ENCODE measurements at places on chromosomes 12 and 14. TPM values are rescaled to one million over a fixed set of nuclear protein-coding genes. Genes with fewer than 3 reads are reported as not detected.

DNA sequence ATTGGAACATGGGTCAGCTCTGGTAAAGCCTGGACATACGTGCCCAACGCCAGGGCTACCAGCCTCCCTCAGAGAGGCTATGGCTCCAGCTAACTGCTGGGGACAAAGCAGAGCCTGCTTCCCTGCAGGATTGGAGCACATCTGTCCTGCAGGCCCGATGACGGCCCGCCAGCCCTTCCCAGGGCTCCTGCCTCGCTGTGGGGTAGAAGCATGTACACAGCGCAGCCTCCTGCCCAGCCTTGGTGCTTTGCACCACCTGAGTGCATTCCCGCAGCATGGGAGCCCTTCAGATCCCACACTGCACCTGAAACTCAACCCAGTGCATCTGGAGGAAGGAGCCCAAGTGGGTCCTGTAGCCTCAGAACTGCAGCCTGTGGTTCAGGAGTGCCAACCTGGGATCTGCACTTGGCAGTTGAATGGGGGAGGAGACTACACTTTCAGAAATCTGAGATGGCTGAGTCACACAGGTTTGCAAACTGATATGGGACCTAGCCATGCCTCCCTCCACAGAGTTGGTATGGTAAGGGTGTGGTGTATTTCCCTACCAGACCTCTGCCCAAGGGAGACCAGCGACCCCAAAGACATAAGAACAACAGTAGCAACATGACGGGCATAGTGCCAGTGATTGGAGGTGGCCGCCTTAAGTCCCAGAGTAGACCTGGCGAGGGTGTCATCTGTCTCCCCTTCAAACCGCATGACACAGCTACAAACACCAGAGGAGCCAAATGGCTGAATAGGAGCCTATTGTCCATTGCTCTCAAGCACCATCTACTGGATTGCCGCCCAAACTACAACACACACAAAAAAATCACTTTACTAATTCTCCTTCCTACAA, 273.9 kb upstream of the MIS18BP1 start:
- no peak for DNase-seq

DNA sequence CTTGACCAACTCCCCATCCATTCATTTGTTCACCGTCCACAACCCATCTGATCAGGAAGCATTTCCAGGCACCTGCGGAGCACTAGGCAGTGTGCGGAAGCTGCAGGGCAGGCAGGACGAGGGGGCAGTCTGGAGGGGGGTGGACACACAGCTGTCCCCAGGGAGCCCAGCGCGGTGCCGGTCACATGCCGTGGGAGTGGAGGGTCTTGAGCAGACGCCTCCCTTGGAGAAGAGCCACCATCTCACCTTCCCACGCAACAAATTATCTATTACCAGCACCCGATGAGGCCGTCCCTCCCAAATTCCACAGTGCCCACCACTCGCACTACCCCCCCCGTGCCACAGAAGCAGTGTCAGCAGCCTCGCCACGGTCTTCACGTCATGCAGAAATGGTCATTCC, 10.8 kb downstream of the DLK1 start:
- DNase-seq = peak; percentile 46

- DNase-seq = no peak
These were observed 159.8 kb upstream of the LRIG3 start for GRCh38 chr12:59080101-59080500.

- no peak for DNase-seq
These were observed 8.0 kb upstream of the CERS5 start for GRCh38 chr12:50174971-50175715.

- DNase-seq = no peak
These were observed 1.7 kb upstream of the GPD1 start for GRCh38 chr12:50102131-50102531.

DNA sequence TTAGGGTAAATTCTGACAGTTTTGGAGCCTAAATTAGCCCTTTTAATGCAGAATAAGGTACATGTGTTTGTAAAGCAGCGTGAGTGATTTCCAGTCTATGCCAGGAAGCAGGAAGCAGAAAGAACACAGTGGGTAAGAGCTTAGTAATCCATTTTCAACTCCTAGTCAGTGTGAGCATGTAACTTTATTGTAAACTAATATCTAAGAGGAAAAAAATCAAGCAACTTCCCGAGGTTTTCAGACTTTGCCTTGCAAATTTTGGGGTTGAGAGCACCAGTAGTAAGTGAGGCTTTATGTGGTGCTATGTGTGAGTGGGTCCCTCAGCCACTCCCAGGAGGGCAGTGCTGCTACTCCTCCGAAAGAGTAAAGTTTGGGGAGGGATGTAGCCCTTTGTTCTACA, 2.9 kb downstream of the CIPC start:
- DNase-seq = no peak

- no peak for DNase-seq
These were observed 193.3 kb downstream of the ANO4 start for GRCh38 chr12:100987552-100988521.

DNA sequence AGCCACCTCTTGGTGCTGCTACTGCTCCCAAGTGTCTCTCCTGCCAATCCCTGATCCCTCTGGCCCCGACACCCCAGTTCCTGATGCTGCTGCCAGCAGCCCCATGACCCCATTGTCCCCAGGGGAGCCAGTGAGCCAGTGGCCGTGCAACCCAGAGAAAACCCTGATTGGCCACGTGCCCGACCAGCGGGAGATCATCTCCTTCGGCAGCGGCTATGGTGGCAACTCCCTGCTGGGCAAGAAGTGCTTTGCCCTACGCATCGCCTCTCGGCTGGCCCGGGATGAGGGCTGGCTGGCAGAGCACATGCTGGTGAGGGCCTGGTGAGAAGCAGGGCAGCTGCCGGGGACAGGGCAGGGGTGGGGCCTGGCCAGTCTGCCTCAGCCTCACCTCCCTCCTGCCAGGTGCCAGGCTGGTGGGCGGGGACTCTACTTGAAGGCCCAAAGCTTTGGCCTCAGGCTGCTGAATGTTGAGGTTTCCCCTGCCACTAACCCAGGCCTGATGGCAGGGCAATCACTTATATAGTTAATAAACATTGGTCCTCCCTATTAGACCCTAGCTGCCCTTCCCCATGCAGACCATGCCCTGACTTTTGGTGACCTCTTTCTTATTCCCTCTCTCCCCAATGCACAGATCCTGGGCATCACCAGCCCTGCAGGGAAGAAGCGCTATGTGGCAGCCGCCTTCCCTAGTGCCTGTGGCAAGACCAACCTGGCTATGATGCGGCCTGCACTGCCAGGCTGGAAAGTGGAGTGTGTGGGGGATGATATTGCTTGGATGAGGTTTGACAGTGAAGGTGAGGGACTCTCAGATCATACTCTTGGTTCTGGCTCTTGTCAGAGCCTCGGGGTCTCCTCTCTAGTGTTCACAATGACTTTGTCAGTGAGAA, 5.1 kb downstream of the PCK2 start:
- no peak for DNase-seq

DNA sequence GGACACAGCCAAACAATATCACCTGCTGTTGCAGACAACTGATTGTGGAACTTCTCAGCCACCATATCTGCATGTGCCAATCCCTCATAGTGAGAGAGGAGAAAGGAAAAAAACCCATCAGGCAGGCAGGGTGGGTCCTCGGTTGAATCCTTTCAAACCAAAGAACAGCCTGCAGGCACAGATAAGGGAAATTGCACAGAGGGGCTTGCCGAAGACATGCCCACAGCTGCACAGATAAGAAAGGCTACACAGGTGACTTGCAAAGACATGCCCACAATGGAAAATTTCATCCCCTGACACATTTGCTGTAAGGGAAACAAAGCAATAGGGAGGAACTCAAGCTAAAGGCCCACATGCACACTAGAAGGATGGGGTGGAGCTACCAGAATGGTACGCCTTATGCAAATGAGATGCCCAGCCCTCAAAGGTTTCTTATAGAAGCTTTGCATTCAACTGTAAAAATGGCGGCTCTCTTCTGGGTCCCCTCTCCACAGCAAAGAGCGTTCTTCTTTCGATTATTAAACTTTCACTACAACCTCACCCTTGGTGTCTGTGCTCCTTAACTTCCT, 170.0 kb upstream of the TMPO start:
- no peak for DNase-seq

DNA sequence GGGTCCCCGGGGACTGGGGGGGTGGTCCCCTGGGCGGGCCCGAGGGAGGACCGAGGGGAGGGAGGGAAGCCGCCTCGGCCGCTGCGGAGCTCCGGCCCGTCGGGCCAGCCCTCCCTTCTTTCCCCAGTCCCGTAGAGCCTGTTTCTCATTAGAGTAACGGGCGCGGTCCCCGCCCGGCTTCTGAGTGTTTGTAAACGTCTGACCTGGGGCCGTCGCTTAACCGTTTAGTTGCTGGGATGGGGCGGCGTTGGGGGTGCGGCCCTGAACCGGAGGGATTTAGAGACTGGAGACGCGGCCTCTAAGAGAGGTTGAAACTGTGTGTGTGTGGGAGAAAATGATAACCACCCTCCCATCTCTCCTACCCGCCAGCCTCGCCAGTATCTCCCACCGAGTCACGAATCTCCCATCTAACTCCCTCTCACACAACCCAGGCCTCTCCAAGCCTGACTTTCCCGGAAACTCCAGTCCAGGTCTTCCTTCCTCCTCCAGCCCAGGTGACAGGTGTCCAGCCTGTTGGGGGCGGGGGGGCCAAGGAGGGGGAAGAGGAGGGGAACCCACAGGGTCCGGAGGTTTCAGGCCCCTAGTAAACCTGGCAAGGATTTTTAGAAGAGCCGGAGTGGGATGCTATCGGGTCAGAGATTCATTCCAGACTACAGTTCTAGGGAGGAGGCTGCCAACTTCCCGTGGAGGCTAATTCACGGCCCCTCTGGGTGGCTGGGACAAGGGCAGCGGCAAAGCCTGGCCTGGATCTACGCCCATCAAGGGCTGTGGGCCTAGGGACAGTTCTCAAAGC, 1.1 kb upstream of the NFATC4 start:
- peak; percentile 96 for DNase-seq

- DNase-seq = no peak
These were observed 72.7 kb downstream of the NCOR2 start for GRCh38 chr12:124494751-124495129.

- no peak for DNase-seq
These were observed 27.1 kb upstream of the C12orf71 start for GRCh38 chr12:27109334-27110028.

GRCh38 chr12:102956738-102957327, 641 bp upstream of the ASCL1 start:
- DNase-seq = no peak

DNA sequence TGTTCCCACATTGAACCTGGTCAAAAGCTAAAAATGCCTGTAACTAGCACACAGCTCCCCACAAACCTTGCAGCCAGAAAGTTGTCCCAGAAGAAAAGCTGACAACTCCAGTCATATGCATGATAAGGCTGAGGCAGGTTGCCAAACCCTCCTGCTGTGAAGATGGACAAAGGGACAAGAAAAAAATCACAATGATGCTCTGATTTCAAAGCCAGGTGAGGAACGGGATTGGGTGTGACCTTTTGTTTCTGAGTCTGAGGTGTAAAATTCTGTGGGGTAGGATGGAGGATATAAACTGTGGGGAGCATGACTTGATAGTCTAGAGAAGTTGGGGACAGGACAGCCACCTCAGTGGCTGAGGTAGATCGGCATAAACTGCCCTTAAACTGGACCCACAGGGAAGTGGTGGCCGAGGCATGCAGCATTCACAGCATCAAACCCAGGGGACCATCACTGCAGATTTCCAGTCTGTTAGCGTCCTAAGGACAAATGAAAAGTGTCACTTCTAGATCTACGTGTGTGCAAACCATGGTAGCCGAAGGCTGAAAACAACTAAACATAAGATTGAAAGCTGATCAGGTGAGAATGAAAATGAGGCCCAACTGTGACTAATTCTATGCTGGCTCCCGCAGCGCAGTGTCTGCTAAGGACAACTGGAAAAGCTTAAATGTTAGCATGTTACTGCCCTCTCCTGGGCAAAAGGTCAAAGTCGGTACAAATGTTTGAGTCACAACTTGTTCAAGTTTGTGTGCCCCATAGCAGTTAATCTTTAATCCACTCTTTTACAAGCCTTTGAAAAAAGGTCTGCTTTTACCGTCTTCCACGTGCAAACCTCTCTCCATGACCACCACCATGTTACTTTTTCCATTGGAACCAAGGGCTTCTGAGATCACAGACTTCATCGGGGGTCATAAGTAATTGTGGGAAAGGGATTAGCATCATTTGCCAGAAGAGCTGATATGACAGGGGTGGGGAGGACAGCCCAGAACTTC, 39.8 kb downstream of the GRIN2B start:
- DNase-seq = no peak

GRCh38 chr14:23356662-23357061, 4.0 kb upstream of the SLC22A17 start:
- no peak for DNase-seq

- no peak for DNase-seq
These were observed 83.3 kb upstream of the SLC38A4 start for GRCh38 chr12:46908936-46909635.

DNA sequence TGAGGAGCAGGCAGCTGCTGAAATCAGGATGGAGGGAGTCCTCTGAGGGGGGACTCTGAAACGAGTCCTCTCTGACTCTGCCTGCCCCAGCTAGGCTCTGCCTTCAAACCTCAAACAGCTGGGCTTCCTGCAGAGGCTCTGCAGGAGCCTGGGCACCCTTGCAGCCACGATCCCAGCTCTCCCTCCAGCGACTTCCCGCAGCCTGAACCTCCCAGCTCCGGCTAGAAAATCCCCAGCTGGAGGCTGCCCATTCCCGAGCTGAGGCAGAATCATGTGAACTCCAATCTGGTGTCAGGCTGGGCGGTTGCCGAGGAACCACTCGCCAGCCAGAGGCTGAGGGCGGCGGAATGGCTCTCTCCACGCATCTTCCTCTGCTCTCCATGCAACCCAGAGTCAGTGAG, at the start of gene GPR68:
GPR68 (minus strand) TSS at position 204 of the 401 bp plus-strand sequence. CDS start 9,654 bp downstream, outside the sequence.
- peak; percentile 84 for DNase-seq

Gene SLCO1B1
- total RNA-seq = not detected

Gene SLC10A1
- not detected for total RNA-seq

Gene SSTR1
- total RNA-seq = 0.16 TPM

Gene OR4K5
- not detected for total RNA-seq

Gene NANOG
- not detected for total RNA-seq

Gene MUCL1
- not detected for total RNA-seq

Gene HOXC6
- not detected for total RNA-seq

Gene SMOC1
- total RNA-seq = 0.71 TPM

Gene C12orf42
- total RNA-seq = not detected

Gene DCP1B
- total RNA-seq = 24.8 TPM

Gene ASIC1
- total RNA-seq = 5.7 TPM

All from sigmoid colon (tissue), 7 donors.